ENCODE measurements at places on chromosomes 5 and 9. TPM values are rescaled to one million over a fixed set of nuclear protein-coding genes. Genes with fewer than 3 reads are reported as not detected.
A peak's percentile ranks its signal among the peaks of the same experiment; 100 is the strongest.

DNA sequence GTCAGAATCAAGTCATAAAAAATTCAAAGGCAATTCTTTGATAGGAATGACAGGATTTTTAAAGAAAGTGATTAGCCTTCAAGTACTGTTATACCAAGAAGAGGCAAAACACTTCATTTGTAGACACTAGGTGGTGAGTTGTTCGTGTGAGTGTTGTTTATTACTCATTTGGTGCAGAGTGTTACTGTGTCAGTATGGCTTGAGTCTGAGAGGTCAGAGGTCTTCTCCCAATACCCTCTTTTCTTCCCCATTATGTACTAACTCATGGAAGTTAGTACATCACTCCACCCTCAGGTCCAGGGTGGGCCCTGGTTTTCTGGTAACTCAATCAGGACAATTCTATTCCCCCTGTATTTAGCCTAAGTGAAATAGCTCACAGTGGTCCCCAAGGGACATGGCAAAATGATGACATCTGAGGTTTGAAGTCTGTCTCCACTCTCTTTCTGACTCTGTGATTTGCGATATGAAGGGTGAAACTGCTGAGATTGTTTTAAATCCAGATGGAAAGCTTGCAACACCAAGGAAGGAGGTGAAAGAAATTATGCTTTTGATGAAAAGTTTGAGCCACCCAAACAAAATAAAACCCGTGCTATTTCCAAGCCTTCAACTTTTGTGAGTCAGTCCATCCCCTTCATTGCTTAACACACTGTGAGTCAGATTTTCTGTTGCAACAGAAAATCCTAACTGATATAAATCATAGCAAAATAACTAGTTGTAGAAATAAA, 56.8 kb downstream of the NUDT12 start:
- H3K27me3 ChIP-seq, result no peaks in the 10 kb centered on the region
- H3K27ac ChIP-seq, result no peak overlapping the region
- no peak for DNase-seq

DNA sequence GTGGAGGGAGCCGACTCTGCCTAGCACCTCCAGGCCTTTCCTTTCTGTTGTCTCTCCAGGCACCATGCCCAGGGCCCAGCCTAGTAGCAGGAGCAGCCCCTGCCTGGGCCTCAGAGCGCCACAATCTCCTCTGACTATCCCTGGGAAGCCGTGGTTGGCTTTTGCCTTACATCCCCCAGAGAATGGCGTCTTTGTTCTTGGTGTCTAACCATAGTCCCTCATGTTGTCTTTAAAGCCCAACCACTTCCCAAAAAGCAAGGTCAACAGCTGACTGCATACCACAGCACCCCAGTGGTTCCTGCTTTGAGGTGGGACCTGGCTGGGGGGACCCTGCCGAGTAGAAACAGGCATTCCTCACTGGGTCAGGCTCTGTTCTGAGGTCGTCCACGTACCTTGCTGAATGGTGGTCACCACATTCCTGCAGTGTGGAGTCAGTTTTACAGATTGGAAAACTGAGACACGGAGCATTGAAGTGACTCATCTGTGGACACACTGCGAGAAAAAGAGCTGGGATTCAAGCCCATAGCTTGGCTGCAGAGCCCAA, 13.7 kb upstream of the CERCAM start:
- no peaks in the 10 kb centered on the region for H3K4me1 ChIP-seq
- no peak overlapping the region for H3K27ac ChIP-seq
- no peak for DNase-seq

DNA sequence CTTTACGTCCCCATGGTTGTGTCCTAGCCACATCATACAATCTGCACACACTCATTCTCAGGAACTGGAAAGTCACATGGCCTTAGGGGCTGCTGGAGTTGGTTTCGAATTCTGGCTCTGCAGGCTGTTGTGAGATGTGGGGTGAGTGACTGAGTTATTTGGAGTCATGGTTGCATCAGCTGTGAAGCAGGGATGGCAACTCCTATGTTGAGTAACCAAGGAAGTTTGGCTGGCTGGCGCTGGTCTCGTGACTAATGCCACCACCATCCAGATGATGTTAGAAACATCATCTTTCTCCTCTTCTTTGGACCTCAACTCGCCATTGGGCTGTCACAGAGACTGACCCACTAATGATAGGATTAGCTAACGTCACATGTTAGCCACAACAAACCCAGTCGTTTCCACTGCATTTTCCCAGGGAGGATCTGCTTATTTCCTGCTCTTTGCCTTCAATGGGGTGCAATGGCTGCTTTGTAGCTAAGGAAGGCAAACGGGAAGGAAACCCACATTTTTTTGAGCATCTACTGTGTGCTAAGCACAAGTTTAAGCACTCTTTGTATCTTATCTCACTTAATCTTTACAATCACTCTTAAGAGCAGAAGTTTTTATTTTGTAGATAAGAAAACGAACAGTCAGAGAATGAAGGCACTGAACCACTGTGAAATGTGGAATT, 78.1 kb upstream of the UBTD2 start:
- no peak overlapping the region for H3K27ac ChIP-seq
- no peaks in the 10 kb centered on the region for H3K4me1 ChIP-seq
- DNase-seq, result peak; percentile 72
- no peaks in the 10 kb centered on the region for H3K27me3 ChIP-seq
- peaks cover 43% of the 10 kb centered on the region for H3K36me3 ChIP-seq
- no peak overlapping the region for H3K4me3 ChIP-seq

DNA sequence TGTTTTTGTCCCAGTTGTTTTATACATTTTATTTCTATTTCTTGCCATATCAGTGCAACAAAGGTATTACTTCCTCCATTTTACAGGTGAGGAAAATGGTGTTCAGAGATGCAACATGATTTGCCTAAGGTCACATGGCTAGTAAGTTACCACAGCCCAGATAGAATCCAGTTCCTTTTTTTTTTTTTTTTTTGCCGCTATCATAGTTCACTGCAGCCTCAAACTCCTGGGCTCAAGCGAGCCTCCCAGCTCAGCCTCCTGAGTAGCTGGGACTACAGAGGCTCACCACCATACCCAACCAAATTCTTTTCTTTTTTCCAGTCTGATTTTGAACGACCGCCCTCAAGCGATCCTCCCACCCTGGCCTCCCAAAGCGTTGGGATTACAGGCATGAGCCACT, 480 bp upstream of the CCDC69 start:
- H3K4me1 ChIP-seq, result peaks cover 54% of the 10 kb centered on the region
- peak overlapping the region; percentile 86 for H3K4me3 ChIP-seq
- H3K36me3 ChIP-seq, result no peaks in the 10 kb centered on the region
- peak overlapping the region; percentile 94 for H3K27ac ChIP-seq

DPYSL3 gene
- 45.7 TPM for total RNA-seq

CCDC152 gene
- total RNA-seq, result 1.3 TPM

All from lower lobe of right lung (tissue), 2 donors.